ENCODE measurements at places on chromosomes 2 and 18.

GRCh38 chr2:132953771-132954170 lies 283.8 kb upstream of the LYPD1 start:
- no peak for DNase-seq

DNA sequence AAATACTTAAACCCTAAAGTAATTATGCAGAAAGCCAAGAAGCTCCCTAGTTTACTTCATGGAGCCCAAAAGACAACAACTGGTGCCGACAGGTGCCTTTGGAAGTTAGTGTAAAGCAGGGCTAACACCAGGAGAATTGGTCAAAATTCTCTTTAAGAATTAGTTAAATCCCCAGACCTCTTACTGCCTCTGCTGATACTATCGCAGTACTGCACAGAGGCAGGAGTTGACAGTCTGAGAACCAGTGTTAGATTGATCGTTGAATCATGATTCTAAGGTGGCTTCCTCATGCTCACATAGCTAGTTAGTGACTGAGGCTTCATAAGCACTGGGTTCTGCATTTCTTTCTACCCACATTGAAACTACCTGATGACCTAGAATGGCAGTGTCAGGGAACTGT lies 445.0 kb downstream of the XIRP2 start:
- no peak for DNase-seq

DNA sequence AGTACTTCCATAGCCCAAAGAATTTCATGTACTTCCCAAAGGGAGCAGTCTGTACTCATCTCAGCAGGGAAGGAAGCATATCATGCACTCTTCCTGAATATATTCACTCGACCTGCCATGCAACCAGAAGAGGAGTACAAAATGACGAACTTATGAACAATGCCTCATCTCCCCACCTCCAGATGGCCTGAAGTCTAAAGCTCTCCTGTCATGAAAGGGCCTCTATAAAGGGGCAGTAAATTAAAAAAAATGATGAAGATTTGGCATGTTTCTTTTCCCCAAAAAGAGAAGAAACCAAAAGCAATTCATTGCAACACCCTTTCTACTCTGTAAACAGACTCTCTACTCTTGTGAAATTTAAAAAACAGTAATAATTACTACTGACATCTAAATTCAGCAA lies 1601.1 kb downstream of the LRP1B start:
- no peak for DNase-seq

GRCh38 chr18:59514203-59514602 lies 155.1 kb upstream of the LMAN1 start:
- no peak for DNase-seq

GRCh38 chr2:151338115-151338514 lies 19.3 kb upstream of the TNFAIP6 start:
- DNase-seq, result no peak

GRCh38 chr2:220904015-220904414 lies 668.1 kb downstream of the EPHA4 start:
- DNase-seq, result no peak

GRCh38 chr18:64444819-64445218 lies 295.9 kb upstream of the LINC00305 start:
- no peak for DNase-seq

DNA sequence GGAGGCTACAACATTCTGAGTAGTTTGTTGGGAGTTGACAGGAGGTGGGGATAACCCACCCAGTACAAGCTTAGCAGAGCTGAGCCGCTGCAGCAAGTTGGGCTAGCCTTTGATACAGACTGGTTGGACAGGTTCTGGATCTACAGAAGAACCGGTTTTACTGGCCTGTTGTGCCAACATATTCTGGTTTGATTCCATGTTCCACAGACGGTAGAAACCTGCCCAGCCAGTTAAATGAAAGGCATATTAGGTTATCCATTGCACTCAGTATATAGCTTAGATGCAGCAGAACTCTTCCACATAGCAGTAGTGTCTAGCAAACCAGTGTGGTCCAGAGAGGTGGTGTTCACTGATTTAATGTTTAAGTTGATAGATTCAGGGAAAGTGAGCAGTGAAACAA lies 19.3 kb upstream of the RBBP8 start:
- no peak for DNase-seq

GRCh38 chr2:136246086-136246669 lies 128.2 kb upstream of the CXCR4 start:
- DNase-seq, result no peak

- DNase-seq, result no peak
Measured at GRCh38 chr2:168626647-168627046, 170.6 kb downstream of the CERS6 start.

- no peak for DNase-seq
Measured at GRCh38 chr2:27954771-27955383, 64.3 kb downstream of the BABAM2 start.

GRCh38 chr2:45891719-45892424 lies 240.4 kb downstream of the PRKCE start:
- DNase-seq, result no peak

- no peak for DNase-seq
Measured at GRCh38 chr2:163669506-163669905, 66.3 kb downstream of the FIGN start.

- no peak for DNase-seq
Measured at GRCh38 chr18:74497778-74498177, 1.6 kb downstream of the CNDP2 start.

DNA sequence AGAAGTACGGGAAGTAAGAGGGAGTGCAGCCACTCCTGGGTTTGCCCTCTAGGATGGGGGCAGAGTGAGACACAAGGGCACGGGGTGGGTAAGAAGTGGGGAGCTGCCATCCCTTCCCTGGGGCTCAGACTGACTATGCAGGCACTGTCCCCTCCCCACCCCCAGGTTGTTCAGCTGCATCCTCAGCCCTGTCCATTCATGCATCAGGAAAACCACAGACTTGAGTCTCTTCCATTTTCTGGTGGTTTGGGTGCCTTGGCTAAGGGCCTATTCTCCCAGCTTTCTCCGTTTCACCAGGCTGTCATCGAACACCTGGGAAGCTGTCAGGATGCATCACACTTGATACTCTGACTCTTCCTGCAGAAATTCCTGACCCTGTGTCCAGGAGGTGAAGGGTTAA lies 111.9 kb downstream of the TFCP2L1 start:
- no peak for DNase-seq

DNA sequence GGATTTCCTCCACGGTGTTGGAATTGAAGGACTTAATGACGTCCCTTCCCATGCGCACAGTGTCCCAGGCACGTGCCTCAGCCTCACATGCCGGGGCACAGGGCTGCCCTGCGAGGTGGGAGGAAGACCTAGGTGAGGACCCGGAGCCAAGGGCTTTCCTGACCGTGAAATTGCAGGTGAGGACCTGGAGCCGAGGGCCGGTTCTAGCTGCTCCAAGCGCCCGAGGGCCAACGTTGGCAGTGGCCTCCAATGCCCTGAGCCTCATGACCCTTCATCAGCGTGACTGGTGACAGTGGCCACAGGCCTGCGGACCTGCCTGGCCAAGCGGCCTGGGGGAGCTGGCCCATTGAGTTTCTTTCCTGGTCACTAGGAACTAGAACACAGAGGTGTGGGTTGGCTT lies 338.2 kb upstream of the MYT1L start:
- DNase-seq, result no peak

DNA sequence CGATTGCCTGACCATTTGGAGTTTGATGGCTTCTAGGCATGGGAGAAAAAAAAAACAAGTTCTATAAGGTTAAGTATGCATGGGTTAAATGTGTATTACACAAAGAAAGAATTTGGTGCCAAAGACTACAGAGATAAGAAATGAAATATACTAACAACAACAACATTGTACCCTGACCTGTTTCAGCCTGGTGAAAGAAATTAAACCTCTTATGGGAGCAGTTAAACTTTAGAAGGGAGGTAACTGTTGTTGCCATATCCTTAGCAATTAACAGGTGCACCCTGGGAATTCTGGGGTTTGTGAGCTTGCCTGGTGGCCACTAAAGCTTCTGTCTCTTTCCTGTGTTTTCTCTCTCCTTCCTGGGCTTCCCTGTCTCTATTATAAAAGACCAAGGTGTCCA lies 6.5 kb upstream of the IFIH1 start:
- no peak for DNase-seq

DNA sequence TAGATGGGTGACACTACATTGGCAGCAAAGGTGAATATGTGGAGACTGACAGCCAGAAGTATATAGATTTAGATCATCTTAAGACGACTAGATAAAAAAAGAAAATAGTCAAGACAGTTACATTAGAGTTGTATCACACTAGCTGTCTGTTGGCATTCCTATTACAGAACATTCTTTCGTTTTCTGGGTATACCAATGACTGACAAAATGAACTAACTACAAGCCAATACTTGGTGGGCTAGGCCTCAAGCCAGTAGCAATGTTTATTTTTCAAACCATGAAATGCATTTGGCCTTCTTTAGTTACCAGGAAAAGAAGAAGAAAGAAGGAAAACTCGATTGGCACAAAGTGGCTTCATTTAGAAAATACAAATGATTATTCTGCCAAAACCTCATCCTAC lies 944.9 kb upstream of the ZEB2 start:
- no peak for DNase-seq

DNA sequence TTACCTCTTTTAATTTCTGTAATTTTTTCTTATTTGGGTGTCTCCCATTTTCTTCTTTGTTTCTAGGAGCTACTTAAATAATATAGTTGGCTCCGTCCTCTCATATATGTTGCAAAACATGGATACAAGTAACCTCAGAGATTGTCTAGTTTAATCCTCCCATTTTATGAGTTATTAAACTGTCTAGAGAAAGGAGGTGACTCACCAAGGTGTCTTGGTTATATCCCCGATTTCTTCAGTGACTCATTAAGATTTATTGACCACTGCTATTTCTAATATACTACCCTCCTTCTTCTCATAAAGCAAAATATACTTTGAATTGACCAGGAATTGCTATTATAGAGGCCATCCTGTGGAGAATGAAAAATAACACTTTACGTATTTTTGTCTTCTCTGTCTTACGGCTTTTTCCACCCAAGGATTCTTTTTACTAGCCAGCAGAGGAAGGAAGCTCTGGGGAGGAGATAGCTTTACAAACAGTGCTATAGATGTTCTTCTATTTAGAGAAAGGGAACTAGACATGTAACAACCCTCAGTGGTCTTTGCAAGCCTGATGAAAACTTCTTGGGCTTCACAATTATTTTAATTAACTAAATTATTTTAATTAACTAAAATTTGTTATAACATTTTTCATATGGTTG lies 300.4 kb upstream of the TNP1 start:
- no peak for DNase-seq

DNA sequence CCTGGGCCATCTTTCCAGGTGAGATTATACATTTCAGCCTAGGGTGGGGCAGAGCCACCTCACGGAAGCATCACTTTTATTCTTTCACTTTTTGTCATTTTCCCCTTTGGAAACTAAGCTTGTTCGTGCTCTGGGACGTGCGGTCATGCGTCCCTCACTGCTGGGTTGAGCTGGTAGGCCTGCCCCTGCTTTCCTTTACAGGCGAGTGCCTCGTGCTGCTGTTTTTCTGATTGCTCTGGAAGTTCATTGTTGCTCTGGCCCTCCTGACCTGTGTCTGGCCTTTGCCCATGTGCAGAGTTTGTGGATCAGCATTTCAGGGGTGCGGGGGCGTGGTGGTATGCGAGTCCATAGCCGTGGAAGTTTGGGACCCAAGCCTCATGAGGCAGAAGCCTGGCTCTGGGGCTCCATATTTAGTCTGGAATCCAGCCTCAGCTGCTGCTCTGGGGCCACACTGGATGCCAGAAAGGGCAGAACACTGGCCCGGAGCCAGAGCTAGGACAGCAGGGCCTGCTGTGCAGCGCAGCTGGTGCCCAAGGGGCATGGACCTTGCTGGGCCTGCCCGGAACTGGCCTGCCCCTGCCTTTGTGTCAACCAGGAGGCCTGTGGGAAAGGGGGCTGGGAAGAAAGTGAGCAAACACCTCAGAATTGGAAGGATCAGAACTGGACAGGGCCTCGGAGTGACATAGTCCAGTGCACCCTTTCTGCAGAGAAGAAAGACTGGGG lies 51.1 kb downstream of the CTIF start:
- DNase-seq, result no peak

GRCh38 chr2:36762764-36763490 lies 66.4 kb downstream of the VIT start:
- DNase-seq, result no peak

GRCh38 chr2:176488431-176488830 lies 219.2 kb downstream of the MTX2 start:
- no peak for DNase-seq

DNA sequence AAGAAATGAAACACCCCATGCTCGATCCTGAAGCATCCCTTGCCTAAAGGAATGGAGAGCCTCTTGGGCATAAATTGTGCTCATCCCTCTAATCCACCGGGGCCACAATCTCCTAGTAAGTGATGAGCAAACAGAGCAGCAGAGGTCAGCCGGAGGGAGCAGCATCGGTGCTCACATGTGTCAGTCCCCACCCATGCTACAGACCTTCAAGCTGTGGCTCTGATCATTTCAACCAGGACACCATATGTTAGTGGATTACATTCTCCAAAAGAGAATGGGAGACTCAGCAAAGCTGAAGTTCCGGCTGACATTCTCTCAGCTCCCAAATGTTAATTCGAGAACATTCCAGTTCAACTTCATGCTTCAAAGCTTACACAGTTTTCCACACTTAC lies 75.6 kb downstream of the AAK1 start:
- no peak for DNase-seq

DNA sequence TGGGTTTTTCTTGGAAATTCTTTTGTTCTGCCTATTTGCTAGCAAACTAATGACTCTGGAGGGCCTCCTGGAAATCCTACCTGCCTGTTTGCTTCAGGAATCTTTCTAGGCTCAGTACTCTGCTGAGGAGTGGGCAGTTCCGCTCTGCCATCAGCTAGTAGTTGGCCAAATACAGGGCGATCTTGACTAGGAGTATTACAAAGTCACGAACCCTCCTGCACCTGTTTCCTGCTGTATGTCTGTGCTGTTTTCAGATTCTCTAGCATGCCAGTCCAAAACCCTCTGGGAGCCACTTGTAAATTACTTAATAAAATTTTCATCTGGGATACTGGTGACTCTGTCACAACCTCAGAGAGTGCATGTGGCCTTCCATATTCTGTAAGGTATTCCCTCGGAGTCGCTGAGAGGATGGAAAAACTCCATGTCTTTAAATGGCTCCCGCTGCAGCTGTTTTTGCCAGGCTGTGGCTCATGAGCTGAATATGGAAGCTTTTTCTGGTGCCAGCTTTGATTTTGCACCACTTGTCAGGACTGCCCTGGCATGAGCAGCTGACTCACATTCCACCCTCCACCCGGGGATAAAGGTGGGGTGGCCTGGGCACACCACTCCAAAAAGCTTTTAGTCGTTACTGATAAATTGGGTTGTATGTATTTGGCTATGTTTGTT lies 123.0 kb downstream of the RTN4 start:
- no peak for DNase-seq

DNA sequence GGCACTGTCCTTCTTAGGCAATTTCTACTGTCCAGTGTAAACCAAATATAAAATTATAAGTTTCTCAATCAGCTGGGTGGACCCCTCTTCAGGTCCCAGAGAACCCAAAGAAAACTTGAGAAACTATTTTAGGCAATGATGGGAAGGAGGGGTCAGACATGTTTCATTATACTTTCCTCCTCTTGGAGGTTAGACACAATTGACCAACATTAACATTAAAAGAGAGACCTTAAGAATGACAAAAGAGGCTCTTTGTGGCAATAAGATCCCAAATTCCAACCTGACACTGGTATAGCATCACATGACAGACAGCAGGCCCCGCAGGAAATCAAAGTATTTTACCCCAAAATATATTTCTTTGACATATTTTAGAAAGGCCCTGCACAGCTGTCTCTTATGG lies 73.1 kb downstream of the LRRTM1 start:
- no peak for DNase-seq

Measured in stimulated activated CD8-positive, alpha-beta memory T cell treated with anti-CD3 and anti-CD28 coated beads, Interleukin-4, amount 100 ng/mL, for 1 hour (primary cell).